ENCODE measurements at places on chromosomes 4 and X.
A peak's percentile ranks its signal among the peaks of the same experiment; 100 is the strongest.

DNA sequence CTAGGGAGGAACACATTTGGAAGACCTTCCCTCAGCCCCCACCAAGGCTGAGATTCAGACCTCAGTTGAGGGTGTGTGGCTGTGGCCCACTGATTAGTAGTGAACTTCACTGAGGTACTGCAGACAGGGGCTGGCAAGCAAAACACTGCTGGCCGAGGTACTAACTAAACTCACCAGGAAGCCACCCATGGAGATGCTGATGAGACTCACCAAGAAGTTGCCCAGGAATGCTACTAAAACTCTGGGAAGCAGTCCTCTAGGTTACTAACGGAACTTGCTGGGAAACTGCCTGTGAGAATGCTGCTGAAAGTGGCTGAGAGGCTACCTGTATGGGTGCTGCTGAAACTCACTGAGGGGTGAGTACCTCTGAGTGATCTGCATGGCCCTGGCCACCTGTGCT, 372.4 kb upstream of the RPS6KA3 start:
- DNase-seq, result no peak

DNA sequence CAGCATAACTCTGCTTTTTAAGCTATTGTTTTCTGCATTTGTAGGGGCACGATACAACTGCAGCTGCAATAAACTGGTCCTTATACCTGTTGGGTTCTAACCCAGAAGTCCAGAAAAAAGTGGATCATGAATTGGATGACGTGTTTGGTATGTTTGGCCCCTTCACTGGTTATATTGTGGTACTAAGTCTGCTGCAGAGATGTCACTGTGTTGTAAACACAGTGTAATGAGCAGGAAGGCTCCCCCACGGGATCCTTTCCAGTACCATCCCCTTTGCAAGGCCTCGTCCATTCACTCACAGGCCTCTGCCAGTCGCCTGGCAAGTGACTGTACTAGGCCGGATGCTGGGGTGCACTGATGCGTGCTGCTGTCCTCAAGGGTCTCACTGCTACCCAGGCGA, 13.8 kb downstream of the CYP4V2 start:
- no peak for DNase-seq

DNA sequence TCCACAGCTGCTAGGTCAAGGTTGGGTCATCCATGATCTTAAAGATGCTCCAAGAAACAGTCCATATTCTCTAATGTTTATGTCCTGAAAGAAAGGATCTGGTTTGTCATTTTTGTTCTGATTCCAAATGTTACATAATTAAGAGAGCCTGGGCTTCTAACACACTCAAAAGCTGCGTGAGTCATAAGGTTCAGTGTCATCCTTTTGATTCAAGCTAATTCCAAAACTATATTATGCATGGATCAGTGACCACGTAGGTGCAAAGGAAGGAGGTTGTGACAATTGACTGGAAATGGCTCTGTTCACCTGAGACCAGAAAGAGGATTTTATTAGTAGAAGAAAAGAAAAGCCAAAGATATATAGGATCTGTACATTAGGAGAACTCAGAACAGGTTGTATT, 268.7 kb upstream of the GK2 start:
- DNase-seq, result no peak

DNA sequence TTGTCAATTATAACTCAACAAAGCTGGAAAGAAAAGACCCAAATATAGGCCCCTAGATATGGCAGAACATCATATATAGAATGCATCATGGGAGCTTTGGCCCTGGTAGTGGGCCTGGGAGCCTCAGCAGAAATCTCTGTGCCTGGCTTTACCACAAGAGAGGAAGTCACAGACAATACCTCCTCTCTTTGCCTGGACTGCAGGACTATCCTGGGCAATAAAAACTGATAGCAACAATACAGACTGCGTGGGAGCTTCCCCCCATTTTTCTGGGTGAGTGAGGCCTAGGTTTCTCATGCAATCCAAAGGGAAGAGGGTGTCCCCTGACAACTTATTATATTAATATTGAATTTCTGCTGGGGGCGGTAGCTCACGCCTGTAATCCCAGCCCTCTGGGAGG, 64.0 kb upstream of the NFKB1 start:
- no peak for DNase-seq

GRCh38 chr4:958696-959337, 14.6 kb downstream of the DGKQ start:
- no peak for DNase-seq

DNA sequence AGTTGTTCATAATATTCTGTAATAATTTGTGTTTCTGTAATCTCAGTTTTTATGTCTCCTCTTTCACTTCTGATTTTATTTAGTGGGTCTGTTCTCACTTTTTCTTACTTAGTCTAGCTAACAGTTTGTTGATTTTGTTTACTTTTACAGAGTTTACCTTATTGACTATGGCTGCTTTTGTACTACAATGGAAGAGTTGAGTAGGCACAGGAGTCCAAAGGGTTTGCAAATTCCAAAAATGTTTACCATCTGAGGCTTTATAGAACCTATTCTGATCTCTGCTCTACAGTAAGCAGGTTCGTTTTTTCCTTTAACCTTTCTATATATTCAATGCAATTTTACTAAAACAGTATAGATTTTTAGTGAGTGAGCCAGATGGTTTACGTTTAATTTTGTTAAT, 55.1 kb downstream of the UGT2B17 start:
- DNase-seq, result no peak

- no peak for DNase-seq
Observed at GRCh38 chr4:40723728-40724127, 26.0 kb upstream of the NSUN7 start.

GRCh38 chr4:142126890-142127497, 490.6 kb downstream of the IL15 start:
- DNase-seq, result peak; percentile 50

GRCh38 chr4:155590796-155591585, 75.7 kb upstream of the GUCY1A1 start:
- DNase-seq, result no peak

DNA sequence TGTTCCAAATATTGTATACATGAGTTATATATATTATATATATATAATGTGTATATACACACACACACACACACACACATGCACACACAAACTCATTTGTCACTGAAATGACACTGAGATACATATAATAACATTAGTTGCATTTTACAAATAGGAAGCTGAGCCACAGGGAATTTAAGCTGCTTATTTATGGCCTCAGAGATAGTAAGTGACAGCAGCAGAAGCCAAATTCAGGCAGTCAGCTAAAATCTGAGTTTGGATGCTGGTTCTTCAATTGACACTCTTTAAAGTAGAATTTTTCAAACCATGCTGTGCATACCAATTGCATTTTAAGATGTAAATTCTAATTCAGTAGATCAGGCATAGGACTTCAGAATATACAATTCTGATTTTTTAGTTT, 163.3 kb upstream of the CTSO start:
- DNase-seq, result no peak

GRCh38 chrX:150084496-150085229, 146.4 kb upstream of the EOLA2 start:
- DNase-seq, result no peak

DNA sequence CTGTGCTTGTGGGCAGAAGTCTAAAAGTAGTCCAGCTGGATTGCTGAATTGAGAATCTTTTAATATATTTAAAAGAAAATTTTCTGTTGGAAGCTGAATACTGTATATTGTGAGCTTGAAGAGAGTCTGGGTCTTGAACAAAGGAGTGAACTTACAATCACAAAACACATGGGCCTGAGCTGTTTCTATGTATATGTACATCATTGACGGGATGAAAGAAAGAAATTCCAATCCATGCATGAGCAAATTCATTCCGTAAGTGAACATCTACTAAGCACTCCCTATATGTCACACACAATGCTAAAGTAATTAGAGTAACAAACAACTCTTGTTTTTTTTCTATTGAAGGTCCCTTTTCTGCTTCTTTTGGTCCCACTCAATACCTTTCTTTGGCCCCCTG, 331.0 kb downstream of the HS3ST1 start:
- no peak for DNase-seq

DNA sequence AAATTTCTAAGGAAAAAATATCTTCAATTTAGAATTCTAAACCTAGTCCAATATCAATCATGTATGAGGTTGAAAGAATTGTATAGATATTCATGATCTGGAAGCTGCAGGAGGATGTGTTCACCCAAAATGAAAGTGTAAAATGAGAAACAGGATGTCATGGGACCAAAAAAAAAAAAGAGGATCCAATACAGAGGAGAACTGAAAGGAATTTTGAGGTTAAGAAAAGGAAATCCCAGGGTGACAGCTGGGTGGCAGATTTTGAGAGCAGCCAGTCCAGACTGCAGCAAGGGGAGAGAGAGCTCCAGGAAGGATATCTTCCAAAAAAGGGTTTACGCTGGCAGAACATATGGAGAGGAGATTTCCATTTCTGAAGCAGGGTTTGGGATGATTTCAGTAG, 38.9 kb downstream of the TLR10 start:
- peak; percentile 25 for DNase-seq

GRCh38 chr4:90842960-90843359, 715.8 kb downstream of the CCSER1 start:
- DNase-seq, result no peak

GRCh38 chr4:97367878-97368277, 775.4 kb downstream of the STPG2 start:
- DNase-seq, result no peak

DNA sequence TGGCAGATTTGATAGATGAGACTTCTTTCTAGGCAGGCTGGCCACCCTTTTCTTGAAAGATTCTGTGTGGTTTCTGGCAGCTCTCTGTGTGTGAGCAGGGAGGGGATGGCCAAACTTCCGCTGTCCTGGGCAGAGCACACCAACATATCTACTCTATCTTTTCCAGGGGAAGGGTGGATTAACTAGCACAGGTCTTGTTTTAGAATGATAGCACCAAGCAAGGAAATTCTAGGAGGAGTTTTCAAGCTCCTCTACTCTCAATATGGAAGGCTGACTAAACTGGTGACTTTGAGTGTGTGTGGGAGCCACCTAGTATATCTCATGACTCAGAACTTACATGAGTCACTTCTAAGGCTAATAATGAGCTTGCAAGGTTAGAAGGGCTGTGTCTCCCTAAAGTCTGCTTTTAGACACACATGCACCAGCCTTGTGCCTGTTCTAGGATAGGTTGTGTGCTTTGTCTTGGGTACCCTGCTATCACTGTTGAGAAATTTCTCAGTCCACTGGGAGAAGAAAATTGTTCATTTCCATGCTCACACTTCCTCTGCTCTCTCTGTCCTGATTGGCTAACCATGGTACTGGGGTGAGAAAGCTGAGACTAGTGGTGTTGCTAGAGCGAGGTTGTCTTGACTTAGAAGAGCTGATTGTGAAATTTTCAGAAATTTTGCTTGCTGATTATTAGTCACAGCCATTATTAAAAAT, 72.9 kb downstream of the YIPF6 start:
- no peak for DNase-seq

- no peak for DNase-seq
Observed at GRCh38 chr4:25367877-25368276, 9.2 kb upstream of the ANAPC4 start.

- no peak for DNase-seq
Observed at GRCh38 chr4:7272404-7272803, 80.1 kb downstream of the SORCS2 start.

DNA sequence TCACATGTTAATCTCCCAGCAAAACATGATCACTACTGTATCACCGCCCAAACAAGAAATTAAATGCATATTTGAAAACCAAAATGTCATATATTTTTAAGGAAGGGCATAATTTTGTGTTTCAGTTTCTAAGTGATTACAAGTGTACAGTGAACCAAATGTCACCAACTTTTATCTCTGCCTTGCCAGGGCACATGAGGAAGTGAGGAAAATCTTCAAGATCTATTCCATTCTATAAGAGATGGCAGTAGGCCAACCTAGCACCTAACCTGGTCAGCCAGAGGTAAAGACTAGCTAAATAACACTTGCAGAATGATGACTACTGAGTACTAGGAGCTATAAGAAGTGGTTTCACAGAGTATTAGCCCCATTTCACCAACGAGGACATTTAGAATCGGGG, 107.2 kb downstream of the ATP11C start:
- DNase-seq, result no peak

DNA sequence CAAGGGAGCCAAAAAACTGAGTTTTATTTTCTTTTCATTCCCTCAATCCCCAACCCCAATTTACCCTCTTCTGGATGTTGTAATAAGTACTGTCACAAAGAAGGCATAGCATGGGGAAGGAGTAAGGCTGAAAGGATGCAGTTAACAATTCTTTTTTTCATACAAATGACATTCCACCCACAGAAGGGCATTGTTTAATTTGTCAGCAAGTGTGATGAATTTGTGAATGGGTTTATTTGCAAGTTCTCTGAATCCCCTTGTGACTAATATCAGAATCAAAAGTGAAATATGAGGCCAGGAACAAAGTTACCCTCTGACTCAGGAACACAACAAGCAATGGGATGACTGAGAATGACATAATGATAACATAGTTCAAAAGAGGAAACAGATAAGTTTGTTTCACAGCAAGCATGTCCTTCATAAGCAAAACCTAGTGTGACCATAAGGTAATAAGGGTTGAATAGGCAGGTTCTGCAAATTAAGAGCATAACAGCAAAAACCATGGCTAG, 2.1 kb downstream of the GEMIN8 start:
- DNase-seq, result no peak

GRCh38 chr4:31261632-31262031, 541.5 kb downstream of the PCDH7 start:
- DNase-seq, result no peak

DNA sequence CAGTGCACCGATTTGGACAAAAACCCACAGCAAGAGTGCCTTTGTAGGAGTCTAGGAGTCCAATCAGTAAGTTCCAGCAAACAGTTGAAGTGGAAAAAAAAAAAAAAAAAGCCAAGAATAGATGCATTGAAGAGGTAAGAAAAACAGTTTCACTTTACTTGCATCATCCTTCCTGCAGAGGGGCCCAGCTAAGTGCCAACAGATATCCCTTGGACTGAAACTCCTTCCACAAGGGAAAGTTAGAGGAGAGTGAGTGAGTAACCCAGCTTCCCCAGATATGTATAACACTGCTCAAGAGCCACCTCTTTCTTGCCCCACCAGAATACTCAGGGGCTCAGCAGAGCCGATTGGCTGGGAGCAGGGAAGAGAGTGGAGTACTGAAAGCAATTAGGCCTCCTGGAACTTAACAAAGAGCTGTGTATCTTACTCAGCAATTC, 617.7 kb upstream of the SMIM31 start:
- DNase-seq, result no peak

GRCh38 chr4:74111306-74111975, 12.4 kb upstream of the CXCL2 start:
- no peak for DNase-seq

DNA sequence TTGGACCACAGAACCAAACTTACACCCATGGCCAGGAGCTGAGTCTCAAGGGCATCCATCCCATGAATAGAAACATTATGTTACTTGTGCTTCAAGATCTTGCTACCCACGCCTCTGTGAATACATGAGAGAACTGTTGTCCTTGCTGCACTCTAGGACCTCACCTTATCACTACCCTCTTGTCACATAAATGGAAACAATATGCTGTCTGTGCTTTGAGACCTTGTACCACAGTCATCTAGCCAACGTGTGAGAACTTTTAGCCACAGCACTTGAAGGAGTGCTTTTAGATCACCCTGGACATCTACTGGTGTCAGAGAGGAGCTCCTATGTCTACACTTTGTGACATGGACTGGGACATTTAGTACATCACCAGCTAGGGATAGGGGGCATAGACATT, 30.7 kb upstream of the HUWE1 start:
- DNase-seq, result no peak

Measured in GDM1 (cell line).